Stimulated activated naive CD4-positive, alpha-beta T cell (primary cell): ENCODE measurements at places on chromosomes 1 and 21.

DNA sequence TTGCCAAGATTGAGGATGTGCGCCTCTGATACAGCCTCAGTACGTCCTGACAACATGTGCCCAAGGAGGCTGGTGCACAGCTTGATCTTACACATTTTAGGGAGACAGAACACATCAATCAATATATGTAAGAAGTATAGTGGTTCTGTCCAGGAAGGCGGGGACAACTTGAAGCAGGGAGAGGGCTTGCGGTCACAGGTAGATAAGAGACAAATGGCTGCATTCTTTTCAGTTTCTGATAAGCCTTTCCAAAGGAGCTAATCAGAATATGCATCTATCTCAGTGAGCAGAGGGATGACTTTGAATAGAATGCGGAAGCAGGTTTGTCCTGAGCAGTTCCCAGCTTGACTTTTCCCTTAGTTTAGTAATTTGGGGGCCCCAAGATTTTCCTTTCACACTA lies 10.2 kb downstream of the DHCR24 start:
- no peak for DNase-seq

- DNase-seq, result no peak
Observed at GRCh38 chr1:78045563-78045925, 222 bp upstream of the GIPC2 start.

DNA sequence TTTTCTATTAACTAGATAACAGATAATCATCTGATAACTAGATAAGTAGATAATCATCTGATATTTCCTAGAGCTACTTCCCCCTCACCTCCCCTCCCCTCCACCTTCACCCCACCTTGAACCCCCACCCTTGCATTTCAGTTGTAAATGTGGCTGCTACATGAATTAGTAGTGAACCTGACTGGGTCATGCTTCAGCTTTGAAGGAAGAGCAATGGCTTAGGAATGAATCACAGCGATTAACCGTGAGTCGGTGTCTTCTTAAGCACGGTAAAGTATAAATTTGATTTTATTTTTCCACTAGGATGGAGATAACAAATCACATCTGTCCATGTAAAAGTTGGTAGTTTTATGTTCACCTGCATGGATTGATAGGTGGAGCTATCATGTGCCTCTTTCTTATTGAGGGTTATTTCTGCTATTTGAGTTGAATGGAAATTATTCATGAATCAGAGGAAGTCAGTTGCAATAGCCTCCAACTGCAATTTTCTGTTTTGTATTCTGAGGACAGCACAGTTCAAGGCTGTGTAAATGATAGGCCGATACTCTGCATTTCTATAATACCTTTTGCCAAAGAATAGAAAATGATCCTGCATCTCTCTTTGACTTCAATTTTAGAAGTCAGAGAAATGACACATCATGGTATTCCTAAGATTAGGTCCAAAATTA lies 235.0 kb downstream of the PTGER3 start:
- no peak for DNase-seq

DNA sequence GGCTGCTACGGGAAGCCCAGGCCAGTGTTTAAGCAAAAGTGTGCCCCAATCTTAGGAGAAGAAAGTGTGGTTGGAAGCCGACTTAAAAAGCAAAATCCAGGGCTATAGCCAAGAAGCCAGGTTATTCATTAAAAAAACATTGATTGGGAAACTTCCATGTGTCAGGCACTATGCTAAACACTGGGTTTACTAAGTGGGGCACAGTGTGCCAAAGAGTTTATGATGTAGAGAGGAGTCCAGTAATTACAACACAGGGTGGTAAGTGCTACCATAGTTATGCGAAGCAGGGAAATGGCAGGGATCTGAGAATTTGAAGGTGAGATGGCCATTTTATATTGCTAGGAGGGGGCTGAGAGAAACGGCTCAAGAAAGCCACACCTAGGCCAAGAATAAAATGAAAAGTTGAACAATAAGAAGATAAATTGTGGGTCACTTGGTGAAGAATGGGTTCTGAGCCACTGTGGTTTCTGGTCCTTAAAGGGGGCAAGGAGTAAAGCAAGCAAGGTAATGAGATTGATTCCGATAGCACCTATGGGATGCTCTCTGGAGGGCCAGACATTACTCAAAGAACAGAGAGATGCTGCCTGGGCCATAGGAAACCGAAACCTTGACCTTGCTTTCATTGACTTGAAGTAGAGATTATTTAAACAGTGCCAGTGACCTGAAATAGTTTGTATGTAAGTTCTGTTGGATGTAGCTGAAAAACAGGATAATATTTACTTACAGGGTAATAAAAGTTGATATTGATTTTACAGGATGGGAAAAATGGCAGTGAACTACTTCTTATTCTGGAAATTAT lies 177.8 kb downstream of the GIPC2 start:
- no peak for DNase-seq

DNA sequence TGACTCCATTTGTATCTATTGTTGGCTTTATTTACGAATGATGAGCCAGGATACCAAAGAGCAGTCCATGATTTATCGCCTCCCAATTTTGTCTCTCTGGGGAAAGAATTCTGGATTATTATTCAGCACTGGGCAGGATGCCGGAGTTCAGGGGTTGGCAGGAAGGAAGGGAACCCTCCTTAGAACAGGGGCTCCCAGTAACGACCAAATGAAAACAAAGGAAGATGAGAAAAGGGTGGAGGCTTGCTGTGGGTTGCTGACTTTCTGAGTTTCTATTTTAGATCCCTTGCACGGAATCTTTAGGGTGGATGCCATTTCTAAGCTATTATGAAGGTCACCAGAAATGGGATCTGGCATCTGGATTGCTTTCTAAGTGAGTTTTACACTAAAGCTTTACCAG lies 231.2 kb upstream of the LYPLAL1 start:
- DNase-seq, result no peak

DNA sequence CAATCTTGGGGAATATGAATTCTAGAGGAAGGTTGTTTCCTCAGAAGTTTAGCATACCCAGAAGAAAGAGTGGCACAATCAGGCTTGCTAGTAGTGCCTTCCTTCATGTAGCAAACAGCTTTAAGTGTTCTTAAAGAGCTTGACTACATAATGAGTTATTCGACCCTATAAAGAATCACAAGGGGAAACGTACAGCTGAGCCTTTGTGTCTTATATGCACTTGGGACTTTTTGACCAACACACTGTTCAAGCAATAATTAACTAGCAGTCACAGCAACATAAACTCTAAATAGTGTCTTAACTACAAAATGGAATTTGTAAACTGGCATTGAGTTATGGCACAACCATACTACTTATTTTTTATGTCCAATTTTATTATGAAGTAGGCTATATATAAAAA lies 86.1 kb downstream of the TTLL7 start:
- DNase-seq, result no peak
